ACHN (cell line): ENCODE measurements at places on chromosomes 6 and 20.

DNA sequence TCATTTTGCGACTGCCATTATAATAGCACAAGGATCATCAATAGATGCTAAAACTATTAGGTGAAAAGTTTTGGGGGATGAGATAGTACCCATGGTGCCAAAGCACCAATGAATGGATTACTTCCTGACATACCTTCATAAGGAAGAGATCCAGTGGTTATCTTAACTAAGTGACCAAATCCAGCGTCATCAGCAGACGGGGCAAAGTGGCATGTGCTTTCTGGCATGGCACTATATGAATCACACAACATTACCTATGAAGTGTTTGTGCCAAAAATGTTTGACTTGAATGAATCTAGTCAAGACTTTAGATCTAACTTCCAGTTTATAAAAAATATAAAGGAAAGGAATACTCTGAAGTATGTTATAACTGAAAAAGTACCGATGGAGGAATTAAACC, 10.8 kb downstream of the TRIM26 start:
- no peak for DNase-seq

GRCh38 chr6:142551274-142551811, 249.5 kb downstream of the ADGRG6 start:
- peak; percentile 55 for DNase-seq

DNA sequence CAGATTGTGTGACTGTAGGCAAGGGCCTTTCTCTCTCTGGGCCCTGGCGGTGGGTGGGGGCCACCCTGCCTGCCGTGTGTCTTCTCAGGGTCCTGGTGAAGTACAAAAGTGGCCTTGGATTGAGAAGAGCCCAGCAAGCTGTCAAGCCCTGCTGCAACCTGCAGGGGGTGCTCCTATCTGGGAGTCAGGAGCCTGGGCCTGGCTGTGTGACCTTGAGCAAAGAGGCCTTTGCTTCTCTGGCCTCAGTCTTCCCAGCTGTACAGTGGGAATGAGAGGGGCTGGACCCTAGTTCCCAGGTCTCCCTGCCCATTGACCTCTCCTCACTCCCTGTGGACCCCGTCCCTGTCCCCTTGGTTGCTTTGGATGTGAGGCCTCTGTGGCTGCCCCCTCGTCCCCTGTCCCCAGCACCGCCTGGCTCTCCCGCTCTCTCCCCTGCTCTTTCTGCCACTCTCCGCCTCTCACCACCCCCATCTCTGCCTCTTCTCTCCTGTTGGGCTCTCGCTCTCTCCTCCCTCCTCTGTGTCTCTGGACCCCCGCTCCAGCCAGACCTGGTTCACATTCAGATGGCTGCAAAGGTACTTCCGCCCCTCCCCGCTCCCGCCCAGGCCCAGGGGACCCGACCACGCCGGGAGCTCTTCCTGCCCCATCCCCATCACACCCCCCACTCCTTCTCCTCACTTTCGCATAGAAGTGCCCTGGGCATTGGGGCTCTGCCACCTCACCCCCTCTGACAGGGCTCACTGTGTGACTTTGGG, 46.7 kb downstream of the SRC start:
- DNase-seq: peak; percentile 25

DNA sequence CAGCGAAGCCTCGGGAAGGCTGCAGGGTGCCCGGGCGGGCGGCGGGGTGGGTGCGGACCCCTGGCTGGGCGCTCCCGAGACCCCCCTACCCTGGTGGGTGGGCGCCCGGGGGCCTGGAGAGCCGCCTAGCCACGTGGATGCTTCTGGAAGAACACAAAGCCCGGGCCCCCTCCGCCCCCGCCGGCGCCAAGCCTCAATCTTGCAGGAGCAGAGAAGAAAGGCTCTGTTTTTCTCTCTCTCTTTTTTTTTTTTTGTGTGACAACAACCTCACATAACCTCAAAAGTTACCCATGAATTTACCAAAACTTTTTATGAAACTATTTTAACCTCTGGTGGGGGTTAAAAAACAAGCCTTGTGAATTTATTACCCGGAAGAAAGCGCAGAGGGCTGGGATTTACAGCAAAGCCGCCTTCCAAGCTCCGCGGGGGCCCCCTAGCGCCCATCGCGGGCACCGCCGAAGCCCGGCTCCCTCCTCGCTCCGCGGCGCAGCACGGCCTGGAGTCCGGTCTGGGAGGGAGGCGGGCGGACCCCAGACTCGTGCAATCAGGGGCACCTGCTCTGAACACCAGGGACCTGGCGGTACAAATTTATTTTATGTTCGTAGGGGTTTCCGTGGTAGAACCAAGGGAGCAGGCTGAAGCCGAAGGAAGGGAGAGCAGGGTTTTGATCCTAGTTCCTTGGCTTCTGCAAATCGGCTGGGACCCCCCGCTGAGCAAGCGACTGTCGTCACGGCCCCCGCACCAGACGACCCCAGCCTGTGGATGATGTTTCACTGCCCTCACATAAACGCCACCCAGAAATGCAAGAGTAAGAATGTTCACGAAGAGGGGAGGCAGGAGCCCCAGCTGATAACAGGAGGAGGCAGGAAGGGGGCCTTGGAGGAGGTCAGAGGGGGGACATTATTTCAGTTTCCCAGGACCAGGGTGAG, 58.9 kb downstream of the ZNF831 start:
- peak; percentile 63 for DNase-seq

- DNase-seq: no peak
These were observed 29.0 kb upstream of the GTSF1L start for GRCh38 chr20:43755851-43756250.

DNA sequence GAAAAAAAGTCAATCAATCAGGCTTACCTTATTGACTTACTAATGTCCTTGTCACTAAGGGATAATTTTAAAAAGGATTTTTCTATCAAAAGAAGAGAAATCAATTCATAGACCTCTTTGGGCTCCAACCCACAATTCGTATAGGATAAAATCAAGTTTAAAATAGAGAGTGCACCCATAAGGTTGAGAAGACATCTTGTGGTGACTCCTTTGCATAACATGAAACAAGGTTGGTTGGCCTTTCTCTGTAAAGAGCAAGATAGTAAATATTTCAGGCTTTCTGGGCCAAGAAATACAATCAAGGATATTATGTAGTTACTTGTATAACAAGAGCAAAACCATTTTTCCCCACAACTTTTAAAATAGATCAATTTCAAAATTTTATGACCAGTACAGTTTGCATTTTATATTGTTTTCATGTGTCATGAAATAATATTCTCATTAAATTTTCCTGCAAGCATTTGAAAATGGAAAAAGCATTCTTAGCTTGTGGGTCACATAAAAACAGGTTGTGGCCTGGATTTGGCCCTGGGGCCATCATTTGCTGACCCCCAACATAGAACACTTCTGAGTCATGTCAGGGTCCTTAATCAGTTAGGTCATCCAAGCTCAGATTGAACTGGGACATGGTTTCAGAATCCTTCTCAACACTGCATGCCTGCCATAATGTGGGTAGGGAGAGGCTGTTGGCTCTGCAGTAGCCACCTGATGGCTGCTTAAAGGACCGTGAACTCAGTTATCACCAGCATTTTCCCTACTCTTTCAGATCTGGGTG, 76.7 kb downstream of the MYB start:
- DNase-seq: no peak

DNA sequence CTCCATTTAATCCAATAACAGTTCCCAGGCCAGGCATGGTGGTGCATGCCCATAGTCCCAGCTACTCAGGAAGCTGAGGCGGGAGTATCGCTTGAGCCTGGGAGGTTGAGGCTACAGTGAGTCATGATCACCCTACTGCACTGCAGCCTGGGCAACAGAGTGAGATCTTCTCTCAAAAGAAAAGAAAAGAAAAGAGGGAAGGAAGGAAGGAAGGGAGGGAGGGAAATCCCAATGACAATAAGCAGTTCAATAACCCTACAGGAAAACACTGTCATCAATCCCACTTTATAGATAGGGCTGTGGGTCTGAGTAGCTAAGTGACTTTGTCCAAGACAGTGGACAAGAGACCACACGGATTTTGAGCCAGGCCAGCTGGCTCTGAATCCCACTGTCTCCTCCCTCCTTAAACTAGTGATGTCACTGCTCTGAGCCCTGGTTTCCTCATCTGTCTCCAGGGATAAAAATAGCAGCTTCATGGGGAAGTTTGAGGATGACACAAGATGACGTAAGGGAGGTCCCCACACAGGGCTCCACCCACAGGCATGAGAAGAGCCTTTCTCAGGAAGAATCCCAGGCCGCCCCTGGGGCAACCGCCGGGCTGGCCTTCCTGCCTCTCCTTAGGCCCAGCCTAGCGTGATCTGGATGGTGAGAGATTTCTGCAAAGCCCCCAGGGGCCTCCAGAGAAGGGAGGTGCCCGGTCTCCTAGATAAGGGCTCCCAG, 7.2 kb upstream of the TRIB3 start:
- DNase-seq: peak; percentile 55

DNA sequence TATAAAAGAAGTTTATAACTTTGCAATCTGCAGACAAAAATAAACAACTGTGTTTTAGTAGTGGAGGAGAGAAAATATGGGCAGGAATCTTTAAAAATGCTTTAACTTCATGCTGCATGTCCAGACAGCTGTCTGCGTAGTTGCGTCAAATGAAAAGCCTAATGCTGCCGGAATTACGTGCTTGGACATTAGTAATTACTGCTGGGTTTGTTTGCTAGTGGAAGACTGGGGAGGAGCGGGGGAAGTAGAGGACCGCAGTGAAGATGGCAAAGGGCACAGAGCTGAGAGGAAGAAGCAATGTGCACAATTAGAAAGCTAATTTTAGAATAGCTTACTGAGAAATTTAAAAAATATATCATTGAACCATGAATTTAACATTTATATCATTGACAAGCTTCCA, 2.4 kb downstream of the SNAP25 start:
- no peak for DNase-seq

GRCh38 chr20:13286607-13287006, 65.5 kb downstream of the ISM1 start:
- no peak for DNase-seq

DNA sequence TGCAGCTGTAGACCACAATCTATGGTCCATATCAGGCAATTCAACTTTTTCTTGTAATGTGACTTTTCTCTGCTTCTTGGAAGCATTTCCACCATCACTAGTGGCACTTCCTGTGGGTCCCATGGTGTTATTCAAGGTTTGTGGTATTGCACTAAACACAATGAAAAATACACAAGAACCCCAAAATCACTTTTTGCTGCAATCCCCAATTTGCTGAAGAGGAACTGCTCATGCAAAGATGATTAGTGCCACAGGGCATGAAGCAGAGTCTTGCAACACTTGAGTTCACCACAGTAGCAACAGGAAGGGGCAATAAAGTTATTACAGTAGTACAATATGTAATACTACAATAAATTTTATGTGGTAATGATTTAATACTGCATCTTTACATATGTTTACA, 16.8 kb upstream of the TAAR1 start:
- no peak for DNase-seq

DNA sequence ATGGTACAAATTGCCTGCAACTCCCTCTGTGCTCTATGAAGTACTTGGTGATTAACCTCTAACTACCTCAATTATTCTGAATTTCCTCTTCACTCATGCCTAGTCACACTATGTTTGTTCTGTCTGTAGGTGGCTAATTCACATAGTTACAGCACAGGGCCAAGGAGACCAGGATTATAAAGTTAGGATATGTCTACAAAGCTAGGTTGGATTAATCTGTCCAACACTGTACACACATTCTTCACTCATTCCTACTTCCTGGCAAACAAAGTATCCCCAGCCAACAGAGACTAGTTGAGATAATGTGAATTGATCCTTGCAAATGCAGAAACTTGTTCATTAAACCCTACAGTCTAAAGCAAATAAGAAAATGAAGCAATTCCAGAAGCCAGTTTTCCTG, 269.8 kb downstream of the HACE1 start:
- no peak for DNase-seq

- no peak for DNase-seq
These were observed 35.1 kb downstream of the CST9L start for GRCh38 chr20:23533161-23533560.

DNA sequence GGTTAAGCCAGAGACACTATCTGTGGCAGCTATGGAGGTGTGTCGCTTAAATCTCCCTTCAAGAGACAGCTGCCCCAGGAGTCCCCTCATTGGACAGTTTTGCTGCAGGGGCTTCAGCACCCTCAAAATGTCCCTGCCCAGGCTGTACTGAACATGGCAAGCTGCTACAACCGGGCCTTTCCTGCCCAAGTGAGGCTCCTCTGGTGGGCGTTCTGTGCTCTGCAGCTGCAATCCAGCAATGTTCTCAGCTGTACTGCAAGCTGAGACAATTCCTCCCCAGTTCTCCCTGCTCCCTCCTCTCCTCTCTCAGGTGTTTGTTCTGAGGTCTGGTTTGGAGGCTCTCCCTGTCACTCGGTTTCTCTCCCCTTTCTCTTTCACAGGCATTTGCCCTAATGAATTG, 190.8 kb upstream of the LAMP5 start:
- no peak for DNase-seq

- no peak for DNase-seq
These were observed 105.4 kb upstream of the NFATC2 start for GRCh38 chr20:51647674-51648570.

DNA sequence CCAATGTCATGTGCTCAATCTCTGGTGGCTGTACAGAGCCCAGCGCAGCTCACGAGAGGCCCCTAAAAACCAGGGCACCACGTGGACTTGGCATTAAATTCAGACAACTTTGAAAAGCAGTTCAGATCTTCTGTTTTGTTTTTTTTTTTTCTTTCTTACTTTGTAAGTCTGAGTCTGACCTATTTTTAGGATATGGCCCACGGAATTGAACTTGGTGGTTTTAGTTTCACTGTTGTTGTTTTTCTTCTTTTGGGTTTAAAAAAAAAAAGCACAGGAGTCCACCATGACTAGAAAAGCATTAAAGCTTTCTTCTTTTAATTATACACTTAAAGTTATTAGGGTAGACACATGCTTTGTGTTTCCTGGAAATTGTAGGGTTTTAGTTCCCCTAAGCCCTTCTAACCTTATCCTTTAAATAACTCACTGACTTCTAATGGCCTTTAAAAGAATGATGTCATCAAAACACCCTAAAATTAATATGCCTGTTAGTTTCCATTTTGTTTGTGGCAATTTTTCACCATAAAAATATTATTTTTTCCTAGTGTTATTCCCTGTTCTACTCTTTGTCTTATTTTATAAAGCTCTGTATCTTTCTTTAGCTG, 48.5 kb upstream of the CCN2 start:
- no peak for DNase-seq

- DNase-seq: no peak
These were observed 24.4 kb upstream of the LY86 start for GRCh38 chr6:6564154-6564553.

GRCh38 chr20:46270977-46271744, 37.1 kb downstream of the CDH22 start:
- DNase-seq: no peak
